Fibroblast of lung (primary cell): ENCODE measurements at places on chromosomes 13 and 19. TPM values are rescaled to one million over a fixed set of nuclear protein-coding genes. Genes with fewer than 3 reads are reported as not detected.

Gene SIX5
- polyA plus RNA-seq: 3.4 and 3.7 TPM in 2 replicates

Gene ZNF490
- polyA plus RNA-seq: 3.9 and 4.1 TPM in 2 replicates

DNA sequence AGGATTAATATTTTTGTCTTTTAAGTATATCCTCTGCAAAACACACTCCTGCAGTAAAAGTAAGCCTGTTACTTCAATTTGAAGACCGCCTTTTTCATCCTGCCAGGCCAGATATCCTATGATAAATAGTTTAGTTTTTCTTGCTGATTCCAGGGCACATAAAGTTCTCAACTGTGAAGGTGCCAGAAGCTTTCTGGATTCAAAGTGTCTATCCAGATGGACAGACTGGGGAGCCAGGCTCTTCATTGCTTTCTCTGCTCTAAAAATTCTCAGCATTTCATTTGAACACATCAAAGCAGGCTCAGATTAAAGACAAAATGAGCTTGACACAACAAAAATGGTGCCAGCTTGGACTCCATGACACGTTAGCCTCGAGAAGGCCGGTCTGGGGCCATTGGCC, 53.6 kb upstream of the UBL3 start:
- DNase-seq: no peak

DNA sequence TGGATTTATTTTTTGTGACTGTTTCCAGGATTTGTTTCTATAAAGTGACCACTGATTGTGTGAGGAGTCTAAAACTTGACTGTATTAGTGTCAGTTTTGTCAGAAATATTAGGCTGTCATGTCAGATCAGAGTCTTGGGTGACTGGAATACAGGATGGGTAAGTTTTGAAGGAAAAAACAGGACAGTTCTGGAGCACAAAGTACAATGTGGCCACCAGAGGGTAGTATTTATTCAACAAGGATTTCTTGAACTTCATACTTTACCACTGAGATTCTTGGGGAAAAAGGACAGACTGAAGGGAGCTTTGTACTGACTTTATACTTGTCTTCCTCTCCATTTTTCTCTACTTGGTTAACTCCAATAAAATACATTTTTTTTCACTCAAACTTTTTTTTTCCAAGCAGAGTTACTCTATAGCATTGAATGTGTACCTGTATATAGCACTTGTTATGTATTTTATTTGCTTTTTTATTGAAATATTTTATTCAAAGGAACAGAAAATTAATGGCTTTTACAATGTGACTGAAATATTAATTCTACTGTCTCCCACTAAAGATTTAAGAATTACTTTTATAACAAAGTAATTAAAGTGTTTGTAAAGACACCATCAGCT, 51.1 kb downstream of the LMO7 start:
- peak; percentile 43 for DNase-seq

Gene NLRP9
- not detected in 2 replicates for polyA plus RNA-seq

Gene KLK2
- not detected in 2 replicates for polyA plus RNA-seq
